ENCODE measurements at places on chromosomes 5 and 9. TPM values are rescaled to one million over a fixed set of nuclear protein-coding genes. Genes with fewer than 3 reads are reported as not detected.
A peak's percentile ranks its signal among the peaks of the same experiment; 100 is the strongest.

RASGRF2 gene
- 17.6 TPM for total RNA-seq

CHSY3 gene
- total RNA-seq: 0.98 TPM

TMC1 gene
- total RNA-seq: 0.31 TPM

DNA sequence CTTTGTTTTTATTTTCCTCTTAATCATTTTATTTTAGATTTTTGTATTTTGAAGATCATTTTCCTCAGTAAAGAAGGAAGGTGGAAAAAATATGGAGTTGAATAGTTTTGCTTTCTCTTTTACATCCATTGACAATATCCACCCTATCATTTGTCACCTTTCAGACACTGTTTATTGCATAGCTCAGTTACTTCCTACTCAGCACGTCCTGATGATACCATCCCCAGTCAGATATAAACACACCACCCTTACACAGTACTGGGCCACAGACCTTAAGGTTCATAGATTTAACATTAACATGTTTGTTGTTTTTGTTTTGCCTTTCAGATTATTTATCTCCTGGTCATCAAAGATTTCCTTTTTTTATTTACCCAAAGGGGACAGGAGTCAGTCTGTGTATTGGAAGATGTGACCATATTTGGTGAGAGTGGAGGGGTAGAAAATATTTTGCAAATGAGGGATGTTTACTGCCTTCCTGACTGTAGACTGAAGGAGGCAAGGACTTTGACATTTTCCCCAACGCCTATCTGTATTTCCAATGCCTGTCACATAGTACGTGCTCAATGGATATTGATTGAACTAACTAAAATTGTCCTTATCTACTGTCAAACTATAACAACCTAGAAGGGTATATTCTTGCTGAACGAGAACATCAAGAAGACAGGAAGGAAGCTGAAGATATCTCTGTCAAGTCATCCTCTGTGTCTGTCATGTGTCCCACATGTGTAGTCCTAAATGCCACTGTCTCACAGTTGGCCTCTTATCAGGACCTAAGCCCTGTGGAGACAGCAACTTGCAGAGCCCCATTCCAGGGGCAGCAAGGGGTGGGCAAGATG, 15.6 kb downstream of the STX17 start:
- no peak overlapping the region for H3K4me3 ChIP-seq
- peaks cover 63% of the 10 kb centered on the region for H3K36me3 ChIP-seq
- no peak for DNase-seq
- H3K27ac ChIP-seq: no peak overlapping the region
- H3K27me3 ChIP-seq: peaks cover 13% of the 10 kb centered on the region

DNA sequence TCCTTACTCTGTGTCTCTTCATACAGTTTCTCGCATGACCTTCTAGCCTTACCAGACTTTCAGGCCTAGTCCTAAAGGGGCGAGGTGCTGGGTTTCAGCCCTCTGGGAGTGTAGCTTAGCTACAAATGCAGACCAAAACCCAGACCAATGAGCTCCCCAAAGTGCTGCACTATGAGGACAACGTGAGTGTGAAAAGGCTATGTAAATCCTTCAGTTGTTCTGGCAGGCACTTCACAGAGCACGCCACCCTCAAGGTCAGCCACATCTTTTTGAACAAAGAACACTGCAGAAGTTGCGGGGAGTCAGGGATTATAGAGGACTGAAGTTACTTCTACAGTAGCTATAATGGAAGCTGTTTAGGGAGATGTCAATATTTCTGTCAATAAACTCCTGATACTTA, 301.7 kb downstream of the MARCHF11 start:
- no peak overlapping the region for H3K27ac ChIP-seq
- peaks cover 10% of the 10 kb centered on the region for H3K4me1 ChIP-seq
- DNase-seq: no peak
- H3K36me3 ChIP-seq: peaks cover 7% of the 10 kb centered on the region
- H3K4me3 ChIP-seq: no peak overlapping the region
- no peaks in the 10 kb centered on the region for H3K27me3 ChIP-seq

GRCh38 chr5:161064781-161065180, 212.8 kb upstream of the ATP10B start:
- no peak overlapping the region for H3K4me3 ChIP-seq
- no peaks in the 10 kb centered on the region for H3K27me3 ChIP-seq
- H3K36me3 ChIP-seq: no peaks in the 10 kb centered on the region
- H3K27ac ChIP-seq: no peak overlapping the region

DNA sequence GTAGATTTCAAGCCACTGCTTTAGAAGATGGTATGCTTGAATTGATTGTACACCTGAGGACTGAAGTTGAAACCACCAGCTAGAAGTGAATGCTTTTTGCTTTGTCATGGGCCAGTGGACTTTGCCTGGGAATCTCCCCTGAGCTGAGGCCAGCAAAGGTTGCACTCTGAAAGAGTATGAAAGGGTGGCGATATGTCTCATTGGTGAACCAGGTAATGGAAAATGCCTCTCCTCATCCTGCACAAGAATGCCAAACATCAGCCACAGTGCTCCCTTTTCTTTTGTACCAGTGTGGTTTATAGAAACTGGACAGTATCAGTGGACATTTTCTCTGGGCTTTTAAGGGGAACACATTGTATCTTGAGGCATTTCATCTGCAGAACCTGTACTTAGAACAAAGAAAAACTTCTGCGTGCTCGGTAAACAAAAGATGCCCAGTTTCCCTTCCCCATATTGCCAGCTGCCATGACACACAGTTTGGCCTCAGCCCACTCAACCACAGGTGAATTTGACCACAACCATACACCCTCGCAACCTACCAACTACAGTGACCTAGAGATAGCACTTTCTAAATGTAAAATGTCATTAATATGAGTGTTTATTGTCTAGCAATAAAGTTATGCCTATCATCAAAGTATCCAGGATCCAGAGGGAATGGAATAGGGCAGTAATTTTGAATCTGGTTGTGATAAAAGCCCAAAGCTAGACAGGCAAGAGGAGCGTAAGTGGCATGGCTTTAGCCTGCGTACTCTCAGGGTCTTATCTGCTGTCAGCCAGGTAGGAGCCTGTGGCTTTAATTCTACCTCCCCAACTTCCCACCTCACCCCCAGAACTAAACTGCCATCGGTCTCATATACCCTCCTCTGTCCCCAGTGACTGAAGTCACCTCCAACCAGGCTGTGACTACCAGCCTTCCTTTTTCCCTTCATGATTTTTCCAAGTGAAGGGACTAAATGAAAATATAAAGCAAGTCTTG, 79.5 kb upstream of the LHFPL2 start:
- no peak overlapping the region for H3K27ac ChIP-seq
- no peak for DNase-seq
- H3K4me1 ChIP-seq: peaks cover 42% of the 10 kb centered on the region
- 0 out of 2 replicates have a peak, but pooled peaks cover 3% of the 10 kb centered on the region for H3K36me3 ChIP-seq
- no peak overlapping the region for H3K4me3 ChIP-seq
- H3K27me3 ChIP-seq: no peaks in the 10 kb centered on the region

DNA sequence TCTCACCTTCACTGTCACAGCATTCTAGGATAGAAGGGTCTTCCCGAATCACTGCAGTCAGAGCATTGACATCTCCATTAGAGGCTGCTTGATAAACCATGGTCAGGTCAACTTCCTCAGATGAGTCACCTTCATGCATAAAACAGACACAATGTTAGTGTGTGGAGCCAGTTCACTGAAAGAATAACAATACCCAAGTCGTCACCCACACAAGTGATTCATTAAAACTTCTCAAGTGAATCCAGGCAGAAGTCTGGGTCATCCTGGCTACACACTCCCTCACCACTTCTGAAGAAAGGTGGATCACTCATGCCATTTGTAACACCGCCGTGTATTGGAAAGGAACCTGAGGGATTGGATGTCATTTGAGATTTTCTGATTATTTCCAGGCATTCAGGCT, 49.6 kb downstream of the ANKRD55 start:
- no peaks in the 10 kb centered on the region for H3K36me3 ChIP-seq
- H3K27ac ChIP-seq: no peak overlapping the region
- no peaks in the 10 kb centered on the region for H3K27me3 ChIP-seq
- DNase-seq: no peak
- no peak overlapping the region for H3K4me3 ChIP-seq
- H3K4me1 ChIP-seq: peaks cover 10% of the 10 kb centered on the region

- H3K4me3 ChIP-seq: no peak overlapping the region
- H3K4me1 ChIP-seq: peaks cover 11% of the 10 kb centered on the region
- H3K36me3 ChIP-seq: no peaks in the 10 kb centered on the region
- H3K27me3 ChIP-seq: no peaks in the 10 kb centered on the region
These were observed 324.3 kb upstream of the RFX3 start for GRCh38 chr9:3850098-3850497.

DNA sequence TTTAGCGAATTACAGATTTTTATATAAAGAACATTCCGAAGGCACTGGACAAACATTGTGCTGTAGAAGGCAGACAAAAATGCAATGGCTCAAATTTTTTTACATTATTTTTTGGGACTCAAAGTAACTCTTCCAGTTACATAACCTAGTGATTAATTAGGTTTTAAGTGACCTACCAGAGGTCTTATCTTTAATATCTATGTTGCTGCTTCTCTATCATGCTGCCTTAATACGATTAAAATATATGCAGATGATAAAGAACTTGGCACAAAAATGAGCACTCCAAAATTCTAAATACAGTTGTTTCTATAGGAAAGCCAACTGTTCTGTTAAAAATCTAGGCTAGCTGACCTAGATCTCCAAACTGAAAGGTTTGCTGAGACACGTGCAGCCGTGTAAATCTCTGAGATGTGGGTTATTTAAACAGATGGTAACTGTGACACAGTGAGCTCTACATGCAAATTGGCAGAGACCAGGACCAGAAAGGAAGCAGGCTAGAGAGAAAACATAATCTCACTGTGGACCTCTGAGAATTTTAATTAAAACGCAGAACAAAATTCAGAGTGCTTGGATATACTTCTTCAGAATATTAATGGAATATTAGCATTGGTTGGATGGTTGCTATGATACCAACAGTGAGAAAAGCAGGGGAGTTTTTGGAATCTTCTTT, 56.2 kb downstream of the CAMK4 start:
- H3K4me3 ChIP-seq: no peak overlapping the region
- H3K27me3 ChIP-seq: no peaks in the 10 kb centered on the region
- H3K36me3 ChIP-seq: no peaks in the 10 kb centered on the region

DNA sequence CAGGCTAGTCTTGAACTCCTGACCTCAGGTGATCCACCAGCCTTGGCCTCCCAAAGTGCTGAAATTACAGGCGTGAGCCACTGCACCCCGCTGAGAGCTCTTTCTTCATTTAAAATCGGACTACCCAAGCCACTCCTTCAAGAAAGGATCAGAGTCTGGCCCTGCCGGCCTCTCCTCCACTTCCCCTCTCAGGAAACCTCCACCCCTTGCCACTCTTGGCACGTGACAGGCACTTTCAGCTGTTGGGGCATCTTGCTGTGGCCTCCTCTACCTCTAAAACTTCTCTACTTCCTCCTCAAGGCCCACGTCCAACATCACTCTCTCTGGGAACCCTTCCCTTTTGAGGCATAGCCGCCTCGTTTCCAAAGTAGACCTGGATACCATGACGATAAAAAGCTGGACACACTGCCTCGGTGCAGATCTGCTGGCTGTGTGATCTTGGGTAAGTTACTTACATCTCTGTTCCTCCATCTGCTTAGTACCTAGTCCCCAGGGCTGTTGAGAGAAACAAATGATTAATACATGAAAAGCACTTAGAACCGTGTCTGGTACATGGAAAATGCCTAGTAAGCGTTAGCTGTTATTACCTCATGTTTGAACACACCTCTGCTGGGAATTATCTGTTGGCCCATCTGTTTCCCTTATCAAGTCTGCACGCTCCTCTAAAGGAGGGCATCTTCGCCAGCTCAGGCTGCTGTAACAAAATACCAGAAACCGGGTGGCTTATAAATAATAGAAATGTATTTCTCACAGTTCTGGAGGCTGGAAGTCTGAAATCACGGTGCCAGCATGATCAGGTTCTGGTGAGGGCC, 55.3 kb downstream of the SMIM23 start:
- no peak for DNase-seq
- peaks cover 8% of the 10 kb centered on the region for H3K4me1 ChIP-seq
- H3K36me3 ChIP-seq: no peaks in the 10 kb centered on the region
- no peak overlapping the region for H3K27ac ChIP-seq
- peaks cover 3% of the 10 kb centered on the region for H3K27me3 ChIP-seq
- no peak overlapping the region for H3K4me3 ChIP-seq

GRCh38 chr9:132546148-132547051, 36.0 kb upstream of the BARHL1 start:
- peaks cover 24% of the 10 kb centered on the region for H3K4me1 ChIP-seq
- no peak overlapping the region for H3K27ac ChIP-seq
- H3K4me3 ChIP-seq: peak overlapping the region; percentile 66
- peak; percentile 78 for DNase-seq

GRCh38 chr5:95660060-95660459, 13.5 kb downstream of the RFESD start:
- no peak overlapping the region for H3K4me3 ChIP-seq
- H3K27me3 ChIP-seq: no peaks in the 10 kb centered on the region
- 0 out of 2 replicates have a peak, but pooled peaks cover 3% of the 10 kb centered on the region for H3K4me1 ChIP-seq

- DNase-seq: no peak
- H3K36me3 ChIP-seq: no peaks in the 10 kb centered on the region
- H3K4me3 ChIP-seq: peak overlapping the region; percentile 44
These were observed 1585.6 kb downstream of the EFNA5 start for GRCh38 chr5:106085136-106085535.

DNA sequence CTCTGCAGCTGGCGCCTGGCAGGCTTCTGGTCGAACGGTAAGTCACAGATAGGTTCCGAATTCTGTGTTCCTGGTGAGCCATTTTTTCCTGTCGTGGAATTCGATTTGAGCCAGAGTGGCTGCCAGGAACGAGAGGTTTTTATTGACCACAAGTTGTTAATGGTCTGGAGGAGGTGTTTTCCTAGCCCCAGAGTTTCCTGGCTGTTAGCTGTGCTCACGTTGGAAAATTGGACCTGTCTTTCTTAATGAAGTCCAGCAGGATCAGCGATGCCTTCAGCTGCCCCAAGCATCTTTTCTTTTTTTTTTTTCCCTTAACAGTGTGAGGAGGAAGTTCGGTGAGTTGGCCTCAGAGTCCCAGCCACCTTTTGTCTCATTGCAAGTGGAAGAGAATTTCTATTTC, 62.9 kb downstream of the COL5A1 start:
- peaks cover 2% of the 10 kb centered on the region for H3K36me3 ChIP-seq
- H3K27me3 ChIP-seq: no peaks in the 10 kb centered on the region
- H3K27ac ChIP-seq: no peak overlapping the region
- H3K4me3 ChIP-seq: no peak overlapping the region
- H3K4me1 ChIP-seq: no peaks in the 10 kb centered on the region
